ENCODE measurements at places on chromosomes 2 and 18.

GRCh38 chr2:38105922-38106321, 30.0 kb upstream of the CYP1B1 start:
- DNase-seq: no peak

DNA sequence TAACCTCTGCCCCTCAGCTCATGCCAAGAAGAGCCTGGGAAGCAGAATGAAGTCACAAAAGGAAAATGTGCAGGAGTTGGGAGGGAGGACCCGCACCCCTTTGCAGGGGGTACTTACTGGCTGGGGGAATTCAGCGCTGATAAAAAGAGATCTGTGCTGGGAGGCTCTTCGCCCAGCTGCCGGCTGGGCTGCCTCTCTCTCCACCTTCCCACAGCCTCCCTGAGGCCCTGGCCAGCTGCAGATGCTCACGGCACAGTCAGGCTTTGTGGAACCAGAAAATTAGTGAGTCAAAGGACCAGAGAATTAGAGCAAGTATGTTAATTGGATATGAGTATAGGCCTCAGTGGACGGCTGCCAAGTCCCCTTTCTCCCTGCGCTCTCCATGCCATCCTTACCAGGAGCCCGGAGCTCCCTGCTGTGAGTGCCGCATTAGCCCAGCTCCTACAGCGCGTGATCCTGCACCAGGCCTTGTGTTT, 181.7 kb upstream of the SH3BP4 start:
- DNase-seq: no peak

DNA sequence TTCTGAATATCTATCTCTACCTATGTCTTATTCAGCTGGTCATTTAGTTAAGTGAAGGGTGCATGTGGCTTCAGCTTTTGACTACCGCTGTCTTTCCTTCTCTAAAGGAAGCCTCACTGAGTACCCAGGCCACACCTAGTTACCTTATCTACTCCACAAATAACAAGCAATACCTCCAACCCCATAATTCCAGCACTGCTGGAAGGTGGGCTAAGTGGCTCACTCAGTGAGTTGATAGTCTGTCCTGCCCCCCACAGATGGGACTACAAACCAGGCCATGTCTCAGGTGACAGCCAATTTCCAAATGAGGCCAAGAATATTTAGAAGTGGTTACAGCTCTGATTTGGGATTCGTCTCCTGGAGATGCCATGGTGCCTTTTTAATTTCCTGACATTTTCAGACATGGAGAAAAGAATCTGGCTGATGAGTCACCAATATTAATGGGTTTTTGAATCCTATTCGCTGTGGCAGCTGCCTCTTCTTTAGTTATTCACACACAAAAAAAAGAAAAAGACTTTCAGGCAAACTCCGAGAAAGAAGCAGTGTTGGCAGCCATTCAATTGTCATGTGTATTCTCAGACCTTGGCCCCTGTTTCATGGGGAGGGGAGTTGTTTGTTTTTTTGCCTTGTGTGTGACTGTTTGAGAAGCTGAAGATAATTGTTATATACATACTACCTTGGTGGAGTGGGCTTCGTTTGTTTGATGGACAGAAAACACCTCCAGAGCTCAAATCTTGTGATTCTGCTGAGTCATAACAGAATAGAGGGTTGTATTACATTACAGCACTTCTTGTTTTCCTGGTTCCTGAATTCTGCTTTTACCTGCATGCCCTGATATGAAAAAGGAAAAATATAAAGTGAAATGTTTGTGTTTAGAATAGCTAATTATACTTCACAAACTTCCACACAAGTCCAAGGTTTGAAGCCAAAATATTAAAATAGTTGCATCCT, 64.2 kb downstream of the SCG2 start:
- DNase-seq: no peak

DNA sequence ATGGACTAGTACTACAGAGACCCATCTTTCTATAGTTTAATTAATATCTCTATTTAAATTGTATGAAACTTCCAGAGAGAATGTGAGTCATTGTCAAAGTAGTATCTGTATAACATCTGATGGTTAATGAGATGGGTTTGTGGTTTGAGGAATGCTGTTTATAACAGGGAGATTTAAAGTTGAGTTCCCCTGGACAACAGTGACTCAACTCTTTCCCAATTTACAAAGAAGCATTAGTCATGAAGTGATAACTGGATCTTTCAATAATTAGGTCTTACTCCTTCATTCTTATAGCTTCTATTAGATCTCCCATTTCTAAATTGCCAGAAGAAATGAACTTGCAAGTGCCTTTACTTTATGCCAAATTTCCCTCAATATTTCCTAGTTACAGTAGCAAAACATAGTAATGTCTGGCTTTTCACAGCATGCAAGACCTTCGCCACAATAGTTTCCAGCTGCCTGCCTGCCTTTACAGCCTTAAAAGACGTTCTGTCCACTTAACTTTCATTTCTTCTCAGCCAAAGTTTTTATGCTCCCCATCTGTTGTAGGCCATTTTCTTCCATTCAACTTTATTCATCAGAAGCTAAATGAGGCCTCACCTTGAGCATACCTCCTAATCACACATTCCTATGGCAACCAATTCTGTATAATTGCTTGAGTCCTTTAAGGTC, 47.7 kb upstream of the WDR75 start:
- no peak for DNase-seq

DNA sequence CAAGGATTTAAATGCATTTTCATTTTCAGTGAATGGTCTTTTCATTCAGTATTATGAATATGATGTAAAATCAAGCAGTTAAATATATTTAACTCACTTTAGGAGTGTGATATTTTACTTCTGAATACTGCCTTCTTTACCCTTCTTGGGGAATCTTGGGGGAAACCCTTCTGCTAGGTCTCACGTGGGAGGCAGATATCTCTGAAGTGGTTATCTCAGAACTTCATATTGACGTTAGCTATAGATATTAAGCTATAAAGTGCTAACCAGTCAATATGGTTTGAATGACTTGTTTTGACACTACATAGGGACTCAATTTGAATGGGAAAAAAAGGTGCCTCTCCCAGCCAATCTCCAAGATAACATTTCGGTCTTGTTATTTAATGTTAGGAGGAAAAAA, 9.8 kb downstream of the REL start:
- DNase-seq: no peak

- DNase-seq: no peak
These were observed 153.6 kb downstream of the ALK start for GRCh38 chr2:29767606-29768335.

DNA sequence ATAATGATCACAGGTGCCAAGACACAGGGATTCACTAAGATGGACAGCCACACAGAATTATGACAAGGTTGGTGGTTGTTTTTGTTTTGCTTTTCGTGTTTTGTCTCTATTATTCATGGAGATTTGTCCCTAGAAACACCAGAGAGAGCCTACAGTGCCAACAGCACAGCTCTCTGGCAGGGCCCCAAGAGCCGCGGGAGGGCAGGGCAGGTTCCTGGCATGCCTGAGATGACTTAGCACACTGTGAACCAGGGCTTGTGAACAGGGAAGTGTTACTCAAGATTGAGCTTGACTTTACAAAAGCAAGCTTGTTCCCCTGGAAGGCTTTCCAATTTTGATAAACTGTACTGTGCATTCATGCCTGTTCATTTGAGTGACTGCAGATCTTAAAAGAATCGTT, 437.4 kb upstream of the SALL3 start:
- DNase-seq: no peak

- no peak for DNase-seq
These were observed 144.0 kb downstream of the TNS1 start for GRCh38 chr2:217858519-217859491.

- DNase-seq: no peak
These were observed 178.7 kb downstream of the CLIP4 start for GRCh38 chr2:29293830-29294438.

- no peak for DNase-seq
These were observed 15.7 kb upstream of the MMADHC start for GRCh38 chr2:149603248-149603647.

DNA sequence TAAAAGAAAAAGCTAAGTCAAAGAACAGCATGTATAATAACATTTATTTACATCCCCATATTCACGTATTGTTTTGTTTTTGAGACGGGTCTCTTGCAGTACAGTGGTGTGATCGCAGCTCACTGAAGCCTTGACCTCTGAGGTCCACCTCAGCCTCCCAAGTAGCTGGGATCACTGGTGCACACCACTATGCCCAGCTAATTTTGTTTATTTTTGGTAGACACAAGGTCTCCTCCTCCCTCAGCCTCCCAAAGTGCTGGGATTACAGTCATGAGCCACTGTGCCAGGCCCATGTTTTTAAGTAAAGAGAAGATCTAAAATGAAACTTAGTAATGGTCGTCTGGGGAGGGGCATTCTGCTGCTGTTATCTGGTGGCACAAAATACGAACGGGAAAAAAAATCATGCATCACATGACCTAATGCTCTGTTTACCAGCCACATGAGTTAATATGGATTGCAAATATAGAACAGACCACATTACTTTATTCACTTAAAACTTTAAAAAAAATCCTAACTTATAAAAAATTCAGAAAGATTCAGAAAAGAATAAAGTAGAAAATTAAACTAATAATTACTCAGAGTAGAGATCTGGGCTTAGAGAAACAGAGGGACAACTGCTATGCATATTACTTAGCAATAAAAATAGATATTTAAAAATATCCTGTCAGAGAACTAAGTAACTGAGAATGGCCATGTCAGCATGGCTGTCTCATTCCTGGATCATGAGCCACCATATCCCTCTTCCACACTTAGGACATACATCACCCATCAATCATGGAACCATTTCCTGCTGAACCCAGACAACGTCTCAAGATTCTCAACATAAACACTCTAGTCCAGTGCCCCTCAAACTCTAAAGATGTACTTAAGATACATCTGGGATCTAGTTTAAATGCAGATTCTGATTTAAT, 7.3 kb downstream of the MMADHC start:
- no peak for DNase-seq

- DNase-seq: no peak
These were observed 45.3 kb downstream of the BIN1 start for GRCh38 chr2:127061375-127062273.
